HuH-7.5 (cell line): ENCODE measurements at places on chromosomes 7 and 10.

- DNase-seq, result no peak
These were observed 524.8 kb downstream of the GRM8 start for GRCh38 chr7:126727930-126728391.

- DNase-seq, result no peak
These were observed 189.9 kb upstream of the CXCL12 start for GRCh38 chr10:44574596-44575480.

DNA sequence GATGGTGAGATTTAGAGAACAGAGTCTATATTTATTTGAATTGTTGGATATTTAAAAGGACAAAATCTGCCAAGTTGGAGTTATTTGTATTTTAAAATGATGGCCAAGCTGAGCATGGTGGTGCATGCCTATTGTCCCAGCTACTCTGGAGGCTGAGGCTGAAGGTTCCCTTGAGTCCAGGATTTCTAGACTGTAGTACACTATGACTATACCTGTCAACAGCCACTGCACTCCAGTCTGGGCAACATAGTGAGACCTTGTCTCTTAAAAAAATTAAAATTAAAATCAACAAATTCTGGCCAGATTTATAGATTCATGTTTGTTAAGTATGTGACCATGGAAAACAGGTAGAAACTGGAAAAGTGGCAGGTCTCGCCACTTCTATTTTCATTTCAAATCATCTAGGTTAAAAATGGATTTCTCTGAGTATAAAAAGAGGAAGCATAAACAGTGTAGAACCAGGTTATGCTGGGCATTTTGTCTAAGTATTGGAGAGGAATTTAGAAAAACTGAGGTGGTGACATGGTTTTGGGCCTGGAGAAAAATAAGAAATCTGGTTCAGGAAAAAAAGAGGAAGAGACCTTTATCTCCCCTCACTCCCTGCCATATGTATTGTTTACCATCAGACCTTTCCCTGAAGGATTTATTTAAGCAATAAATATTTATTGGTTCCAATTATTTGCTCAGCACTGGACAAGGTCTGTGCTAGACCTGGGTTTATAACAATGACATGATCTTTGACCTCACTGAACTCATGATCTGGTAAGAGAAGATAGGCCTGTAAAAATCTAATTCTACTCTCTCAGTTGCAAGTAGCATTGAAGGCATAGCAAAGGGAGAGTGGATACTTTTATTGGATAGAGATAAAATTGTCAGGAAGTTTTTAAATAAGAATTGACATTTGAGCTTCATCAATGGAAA is 134.2 kb downstream of the TSPAN12 start:
- no peak for DNase-seq

GRCh38 chr10:80484676-80485075 is 30.6 kb downstream of the TSPAN14 start:
- no peak for DNase-seq

- no peak for DNase-seq
These were observed 81.6 kb downstream of the DNAJB6 start for GRCh38 chr7:157418204-157419034.

DNA sequence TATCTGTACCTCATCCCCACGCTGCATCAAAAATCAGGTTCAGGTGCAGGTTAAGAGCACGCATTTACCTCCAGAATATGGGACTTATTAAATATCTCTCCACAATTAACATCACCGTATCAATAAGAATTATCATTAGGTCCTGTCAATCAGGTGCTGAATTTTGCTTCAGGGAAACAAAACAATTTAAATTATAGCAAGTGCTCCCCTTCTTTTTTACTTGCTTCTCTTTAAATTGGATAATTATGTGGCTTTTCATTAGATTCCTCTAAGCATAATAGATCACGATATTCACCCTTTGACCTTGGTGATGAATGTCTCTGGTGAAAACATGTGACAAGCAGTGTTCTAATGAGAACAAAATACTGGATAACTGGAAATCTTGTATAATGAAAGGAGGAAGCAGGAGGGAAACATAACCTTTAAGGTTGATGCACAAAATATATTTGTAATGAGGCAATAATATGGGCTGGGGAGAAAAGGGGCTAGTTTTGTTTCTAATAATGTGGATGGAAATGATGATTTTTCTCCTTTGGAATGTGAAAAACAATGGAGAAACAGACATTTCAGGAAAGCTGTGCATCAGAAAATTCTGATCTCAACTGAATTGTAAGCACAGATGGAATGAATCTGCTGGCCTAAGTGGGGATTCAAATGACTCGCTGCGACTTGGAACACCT is 166.9 kb downstream of the SNX10 start:
- DNase-seq, result no peak
